ENCODE measurements at places on chromosomes 5 and 9.

GRCh38 chr5:169029661-169030274 lies 271.2 kb downstream of the SLIT3 start:
- DNase-seq = no peak

- DNase-seq = no peak
Measured at GRCh38 chr9:86408121-86408520, 53.9 kb upstream of the TUT7 start.

GRCh38 chr9:101265261-101265660 lies 119.5 kb downstream of the BAAT start:
- DNase-seq = no peak

DNA sequence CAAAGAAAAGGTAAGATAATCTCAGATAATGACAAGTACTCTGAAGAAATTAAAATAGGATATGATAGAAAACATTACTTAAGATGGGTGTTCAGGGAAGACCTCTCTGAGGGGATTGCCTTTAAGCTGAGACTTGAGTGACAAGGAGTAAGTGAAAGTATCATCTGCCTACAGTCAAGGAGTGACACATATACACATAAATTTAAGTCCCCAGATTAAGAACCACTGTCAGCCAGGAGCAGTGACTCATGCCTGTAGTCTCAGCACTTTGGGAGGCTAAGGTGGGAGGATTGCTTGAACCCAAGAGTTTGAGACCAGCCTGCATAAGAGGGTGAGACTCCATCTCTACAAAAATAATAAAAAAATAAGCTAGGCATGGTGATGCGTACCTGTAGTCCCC lies 19.7 kb upstream of the ANKHD1 start:
- no peak for DNase-seq

Data from activated B cell treated with CpG ODN at 0.5 μM for 24 hours (primary cell).